ENCODE measurements at places on chromosomes 4 and X.

DNA sequence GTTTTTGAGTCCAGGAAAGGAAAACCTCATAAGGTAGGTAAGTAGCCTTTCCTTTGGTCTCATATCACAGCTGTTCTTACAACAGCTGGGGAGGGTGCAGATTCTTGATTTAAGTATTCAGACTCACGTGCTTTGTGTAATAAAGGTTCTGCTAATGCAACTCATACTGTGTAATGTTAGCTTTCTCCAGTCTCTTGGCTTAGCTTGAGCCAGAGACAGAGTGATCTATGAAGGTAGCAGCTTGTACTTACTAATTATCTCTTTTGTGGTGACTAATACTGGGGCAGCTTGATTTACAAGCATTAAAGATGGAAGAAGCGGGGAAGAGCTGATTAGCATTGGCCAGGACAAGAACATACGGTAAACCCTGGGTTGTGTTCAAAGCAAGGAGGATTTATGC lies 80.3 kb downstream of the LNX1 start:
- DNase-seq = no peak

- DNase-seq = no peak
Observed at GRCh38 chrX:41043196-41043595, 42.0 kb upstream of the USP9X start.

DNA sequence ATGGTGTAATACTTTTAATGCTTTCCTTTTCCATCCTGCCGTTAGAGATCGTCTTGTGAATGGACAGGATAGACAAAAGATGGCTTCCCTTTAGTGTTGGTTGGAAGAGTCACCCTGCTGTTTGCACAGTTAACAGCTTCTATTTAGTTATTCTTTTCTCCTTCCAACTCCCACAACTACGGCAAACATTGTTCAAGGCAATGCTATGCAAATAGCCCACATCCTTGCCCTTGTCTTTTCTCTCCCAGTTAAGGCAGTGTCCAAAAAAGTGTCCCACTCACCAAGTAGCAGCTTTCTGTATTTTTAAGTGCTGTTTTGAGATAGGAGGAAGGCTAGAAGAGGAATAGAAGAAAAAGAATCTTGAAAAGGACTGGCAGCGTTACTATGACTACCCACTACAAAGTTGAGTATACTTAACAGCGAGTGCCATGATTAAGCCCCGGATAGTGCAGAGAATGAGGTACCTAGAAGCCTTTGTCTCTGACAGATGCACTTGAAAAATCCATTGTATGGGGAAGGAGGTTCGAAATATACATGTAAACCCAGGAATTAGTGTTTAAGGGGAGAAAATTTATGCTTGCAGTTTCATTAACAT lies 12.1 kb upstream of the RUFY3 start:
- DNase-seq = no peak

- DNase-seq = no peak
Observed at GRCh38 chrX:30414144-30414543, 105.0 kb upstream of the NR0B1 start.

DNA sequence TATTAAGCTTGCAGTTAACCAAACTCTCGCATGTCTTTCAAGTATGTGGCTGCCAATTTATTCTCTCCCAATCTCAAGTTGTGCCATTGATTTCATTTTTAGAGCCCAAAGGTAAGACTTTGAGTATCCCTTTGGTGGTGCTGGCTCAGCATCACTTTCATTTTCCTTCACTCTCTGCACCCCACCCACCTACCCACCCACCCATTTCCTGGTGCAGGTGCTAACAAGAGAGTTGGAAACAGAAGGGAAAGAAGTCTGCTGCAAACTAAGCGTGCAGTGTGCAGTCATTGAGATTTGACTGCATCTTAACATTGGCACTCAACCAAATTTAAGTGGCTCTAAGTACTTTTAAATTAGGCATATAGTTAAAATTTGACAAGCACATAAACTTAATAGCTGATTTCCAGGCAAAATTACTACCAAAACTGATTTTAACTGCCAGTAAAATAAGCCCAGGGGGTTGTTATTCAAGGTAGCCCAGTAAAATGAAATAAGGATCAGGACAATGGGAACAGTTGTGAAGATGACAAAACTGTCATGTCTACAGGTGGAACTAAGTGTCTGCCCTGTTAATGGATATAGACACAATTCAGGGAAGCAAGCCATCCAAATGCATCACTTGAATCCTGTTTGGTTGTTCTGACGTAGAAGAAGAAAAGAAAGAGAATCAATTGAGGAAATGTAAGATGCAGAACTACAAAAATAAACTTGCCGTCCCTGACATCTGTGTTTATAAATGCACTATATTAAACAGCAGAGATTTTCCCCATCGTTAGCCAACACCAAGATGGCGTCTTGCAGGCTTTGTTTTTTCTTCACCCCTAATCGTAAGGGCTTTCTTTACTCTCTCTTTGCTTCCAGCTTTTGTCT lies 184.2 kb downstream of the KDR start:
- DNase-seq = no peak

- DNase-seq = no peak
Observed at GRCh38 chr4:17469931-17470674, 41.8 kb downstream of the QDPR start.

GRCh38 chr4:101286663-101287062 lies 60.7 kb downstream of the PPP3CA start:
- DNase-seq = no peak

GRCh38 chrX:73577361-73577760 lies 14.4 kb downstream of the CHIC1 start:
- no peak for DNase-seq

DNA sequence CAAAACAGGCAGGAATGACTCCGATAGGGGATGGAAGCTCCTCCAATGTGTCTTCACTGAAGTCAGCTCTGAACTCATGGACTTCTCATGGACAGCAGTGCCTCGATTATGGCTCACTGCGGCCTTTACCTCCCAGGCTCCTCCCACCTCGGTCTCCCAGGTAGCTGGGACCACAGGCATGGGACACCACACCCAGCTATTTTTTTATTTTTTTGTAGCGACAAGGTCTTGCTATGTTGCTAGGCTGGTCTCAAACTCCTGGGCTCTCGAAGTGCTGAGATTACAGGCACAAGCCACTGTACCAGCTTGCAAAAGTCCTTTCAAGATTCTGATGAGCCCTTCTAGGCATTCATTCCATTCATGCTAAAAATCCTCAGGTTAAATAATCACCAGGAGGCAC lies 181.5 kb downstream of the NSUN7 start:
- no peak for DNase-seq

DNA sequence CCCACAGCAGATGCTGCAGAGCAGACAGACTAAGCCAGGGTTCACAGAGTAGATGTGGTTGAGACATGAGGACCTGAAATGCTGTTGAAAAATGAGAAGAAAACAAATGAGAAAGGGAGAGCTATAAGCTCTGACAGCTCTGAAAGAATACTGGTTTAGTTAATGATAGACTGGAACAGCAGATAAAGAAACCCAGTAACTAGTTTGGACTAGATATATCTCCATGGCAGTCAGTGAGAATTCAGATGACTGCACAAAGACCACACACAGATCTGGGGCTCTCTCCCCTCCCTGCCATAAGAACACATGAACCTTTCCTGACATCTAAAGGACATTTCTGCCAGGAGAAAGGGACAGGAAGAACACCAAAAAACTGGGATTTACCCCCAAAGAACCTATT lies 8.2 kb downstream of the NAA11 start:
- no peak for DNase-seq

All from T-helper 2 cell (primary cell).